Large intestine (tissue), 12 donors: ENCODE measurements at places on chromosomes 7 and 10.

GRCh38 chr7:55100544-55101327 lies 81.9 kb downstream of the EGFR start:
- DNase-seq: no peak

- DNase-seq: no peak
Observed at GRCh38 chr10:43939939-43940820, 291.5 kb upstream of the ZNF32 start.

- DNase-seq: no peak
Observed at GRCh38 chr10:72318418-72319262, 36.1 kb downstream of the DNAJB12 start.

DNA sequence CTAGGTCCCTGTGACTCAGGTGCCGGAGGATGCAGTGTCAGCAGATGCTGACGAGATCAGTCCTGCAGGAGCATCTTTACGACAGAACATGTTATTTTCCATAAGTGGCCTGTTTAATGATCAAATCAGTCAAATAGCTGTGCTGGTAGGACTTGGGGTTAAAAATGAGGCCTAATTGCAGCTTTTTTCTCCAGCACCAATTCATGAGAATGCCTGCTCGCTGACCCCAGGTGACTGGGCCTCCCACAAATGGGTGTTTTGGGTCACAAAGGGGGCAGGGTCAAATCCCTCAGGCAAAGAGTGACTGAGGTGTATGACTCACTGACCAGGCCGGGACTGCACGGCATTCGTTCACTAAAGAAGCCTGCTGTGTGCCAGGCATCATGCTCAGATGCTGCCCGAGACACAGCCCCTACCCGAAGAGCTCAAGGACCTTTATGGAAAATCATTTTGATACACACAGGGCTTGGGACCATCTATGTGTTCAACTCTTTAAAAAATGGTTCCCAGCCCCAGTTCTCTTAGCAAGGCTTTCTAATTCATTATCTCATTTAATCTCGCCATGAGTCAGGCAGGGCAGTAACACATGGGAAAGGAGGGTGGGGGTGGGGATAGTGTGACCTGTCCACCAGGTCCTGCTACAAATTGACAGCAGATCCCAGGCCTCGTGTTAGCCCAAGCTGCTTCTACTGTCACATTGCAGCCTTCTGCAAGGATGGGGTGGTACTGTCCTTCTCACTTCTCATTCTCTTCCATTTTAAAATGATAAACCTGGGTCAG lies 21.1 kb downstream of the ZNF775 start:
- DNase-seq: no peak

DNA sequence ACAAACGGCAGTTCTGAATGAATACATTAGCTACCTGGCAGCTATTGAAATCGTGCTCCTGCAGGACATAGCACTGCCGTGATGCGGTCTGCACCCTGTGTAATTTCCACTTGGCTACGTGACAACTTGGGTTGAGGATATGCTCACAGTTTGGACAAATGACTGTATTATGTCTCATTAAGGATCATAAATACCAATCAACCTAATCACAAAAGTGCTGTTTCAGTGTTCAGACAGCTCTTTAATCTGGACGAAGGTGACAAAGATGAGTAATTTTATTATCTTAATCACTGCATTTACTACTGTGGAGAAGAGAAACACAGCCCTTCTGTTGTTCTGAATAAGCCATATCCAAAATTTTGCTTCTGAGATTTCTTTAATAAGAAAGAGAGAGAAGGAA lies 210.8 kb upstream of the PFKP start:
- no peak for DNase-seq

DNA sequence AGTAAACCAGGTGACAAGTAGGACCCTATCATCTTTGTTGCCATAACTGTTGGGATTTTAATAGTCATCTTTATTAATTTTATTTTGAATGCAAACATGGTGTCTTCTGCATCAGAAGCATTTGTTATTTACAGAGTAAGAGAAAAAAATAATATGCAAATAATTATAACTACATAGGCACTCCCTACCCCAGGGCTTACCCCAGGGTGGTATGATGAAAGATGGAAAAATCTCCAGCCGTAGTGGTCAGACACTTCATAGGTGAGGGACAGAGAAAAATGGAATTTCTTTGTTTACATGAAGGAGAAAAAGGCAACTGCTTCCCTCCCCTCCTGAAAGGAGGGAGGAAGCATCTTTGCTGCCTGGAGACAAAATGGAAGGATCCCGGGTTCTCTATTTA lies 29.7 kb downstream of the STOX1 start:
- DNase-seq: no peak

DNA sequence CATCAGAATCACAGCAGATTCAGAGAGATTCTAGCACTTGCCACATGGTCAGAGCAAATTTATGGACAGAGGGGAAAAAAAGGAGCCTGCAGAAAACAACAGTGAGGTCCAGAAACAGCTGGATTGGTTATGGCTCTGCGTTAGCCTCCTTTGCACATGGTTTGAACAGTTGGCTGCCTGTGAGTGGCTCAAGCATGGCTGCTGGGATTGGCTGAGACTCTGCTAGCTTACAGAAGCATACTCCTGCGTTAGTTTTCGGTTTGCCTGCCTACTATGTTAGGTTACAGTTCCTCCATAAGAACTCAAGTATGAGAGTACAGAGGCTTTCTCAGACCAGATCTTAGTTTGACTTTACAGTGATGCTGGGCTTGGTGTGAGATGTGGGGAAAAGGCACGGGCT lies 80.7 kb upstream of the WDR11 start:
- DNase-seq: no peak

GRCh38 chr10:30383356-30383755 lies 34.3 kb upstream of the MTPAP start:
- no peak for DNase-seq

GRCh38 chr10:6490614-6491013 lies 89.5 kb downstream of the PRKCQ start:
- no peak for DNase-seq

- DNase-seq: no peak
Observed at GRCh38 chr7:19404912-19405329, 259.7 kb upstream of the FERD3L start.

- no peak for DNase-seq
Observed at GRCh38 chr10:123236126-123236525, 81.9 kb downstream of the BUB3 start.

DNA sequence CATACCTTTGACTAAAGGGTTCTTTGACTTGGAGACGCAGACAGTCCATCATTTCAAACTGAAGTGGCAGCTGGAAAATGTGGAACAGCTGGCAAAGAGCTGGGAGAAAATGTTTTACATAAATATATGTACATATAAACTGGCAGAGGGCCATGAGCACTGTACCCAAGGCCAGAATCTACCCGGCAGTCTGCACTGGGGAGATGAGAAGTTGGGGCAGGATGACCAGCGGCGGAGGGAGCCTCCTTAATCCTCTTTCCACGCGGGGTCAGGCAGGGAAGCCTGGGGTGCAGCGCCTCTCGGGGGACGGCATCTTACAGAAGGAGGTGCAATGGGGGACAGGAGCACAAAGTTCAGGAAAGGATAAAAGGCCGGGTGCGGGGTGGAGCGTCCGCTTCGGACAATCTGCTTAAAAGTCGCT lies 1.3 kb downstream of the GLI3 start:
- peak; percentile 14 for DNase-seq

- DNase-seq: no peak
Observed at GRCh38 chr10:61918140-61918539, 16.6 kb downstream of the ARID5B start.

DNA sequence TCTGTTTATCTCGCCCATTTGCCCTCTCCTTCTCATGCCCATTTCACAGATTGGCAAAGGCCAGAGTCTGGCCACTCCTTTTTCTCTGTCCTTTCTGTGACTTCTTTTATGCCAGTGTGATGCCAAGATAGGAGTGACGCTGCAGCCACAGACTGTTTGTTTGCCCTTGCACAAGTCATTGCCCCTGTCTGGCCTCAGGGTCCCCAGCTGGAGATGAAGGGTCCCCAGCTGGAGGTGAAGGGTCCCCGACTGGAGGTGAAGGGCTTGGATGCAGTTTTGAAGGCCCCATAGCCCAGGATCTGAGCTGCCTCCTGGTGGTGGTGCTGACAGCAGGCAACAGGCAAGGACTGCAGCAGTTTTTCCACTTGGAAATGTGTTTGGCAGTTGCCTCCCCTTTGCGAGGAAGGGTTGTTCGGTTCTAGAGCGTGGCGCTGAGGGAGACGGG lies 50.8 kb upstream of the SLC29A3 start:
- no peak for DNase-seq

- no peak for DNase-seq
Observed at GRCh38 chr7:133359449-133359848, 106.6 kb downstream of the EXOC4 start.

DNA sequence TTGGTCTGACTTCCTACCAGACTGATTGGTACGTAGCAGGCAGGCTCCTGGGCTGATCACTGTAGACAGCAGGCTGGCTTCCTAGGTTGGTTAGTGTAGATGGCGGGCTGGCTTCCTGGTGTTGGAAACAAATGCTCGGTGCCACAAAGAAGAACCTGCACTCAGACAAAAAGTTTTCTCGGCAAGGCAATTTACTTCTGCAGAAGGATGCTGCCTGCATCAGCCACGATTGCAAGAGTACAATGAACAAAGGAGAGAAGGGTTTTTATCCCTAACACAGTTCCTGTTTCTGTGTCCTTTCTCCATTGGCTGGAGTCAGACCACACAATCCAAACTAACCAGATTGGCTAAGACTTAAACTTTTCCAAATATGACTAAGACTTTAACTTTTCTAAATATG lies 123.6 kb upstream of the PPP2R2D start:
- no peak for DNase-seq

- no peak for DNase-seq
Observed at GRCh38 chr10:14116021-14116420, 214.7 kb downstream of the FRMD4A start.

GRCh38 chr10:28211759-28212158 lies 91.1 kb downstream of the MPP7 start:
- DNase-seq: no peak

GRCh38 chr10:95350219-95350829 lies 59.5 kb upstream of the PDLIM1 start:
- DNase-seq: no peak

- DNase-seq: peak; percentile 72
Observed at GRCh38 chr7:151687523-151688235, 168.0 kb upstream of the RHEB start.

DNA sequence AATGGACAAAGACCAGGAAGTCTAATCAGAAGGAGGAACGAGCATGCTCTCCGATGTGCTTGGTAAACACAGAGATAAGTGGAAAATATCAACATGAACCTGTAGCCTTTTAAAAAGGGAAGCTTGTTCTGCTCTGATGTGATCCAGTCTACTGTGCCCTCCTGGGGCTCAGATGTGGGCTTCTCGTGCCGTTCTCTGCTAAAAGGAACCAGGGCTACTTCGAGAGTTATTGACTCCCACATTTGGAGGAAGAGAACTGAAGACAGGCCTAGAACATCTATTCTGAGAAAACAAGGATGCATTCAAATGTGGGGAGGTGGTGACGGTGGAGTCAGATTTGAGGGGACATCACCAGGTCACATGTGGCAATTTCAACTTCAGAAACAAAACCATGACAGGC lies 325.4 kb downstream of the GLRX3 start:
- no peak for DNase-seq

- DNase-seq: no peak
Observed at GRCh38 chr10:132311338-132311939, 3.7 kb upstream of the STK32C start.

DNA sequence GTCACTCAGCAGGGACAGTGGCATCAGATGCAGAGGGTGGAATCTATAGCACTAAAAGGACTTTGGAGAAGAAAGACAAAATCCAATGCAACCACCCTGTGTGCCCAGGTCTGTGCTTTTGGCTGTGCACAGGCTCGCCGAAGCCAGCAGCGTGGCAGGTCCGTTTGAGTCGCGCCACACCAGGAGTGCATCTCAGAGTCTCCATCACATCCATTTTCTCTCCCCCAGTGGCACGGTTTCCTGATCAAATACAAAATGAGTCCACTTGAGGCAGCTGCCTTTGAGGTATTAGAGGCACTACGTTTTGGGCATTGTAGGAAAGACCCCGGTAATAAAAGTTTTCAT lies 23.4 kb upstream of the PROSER2 start:
- DNase-seq: no peak

DNA sequence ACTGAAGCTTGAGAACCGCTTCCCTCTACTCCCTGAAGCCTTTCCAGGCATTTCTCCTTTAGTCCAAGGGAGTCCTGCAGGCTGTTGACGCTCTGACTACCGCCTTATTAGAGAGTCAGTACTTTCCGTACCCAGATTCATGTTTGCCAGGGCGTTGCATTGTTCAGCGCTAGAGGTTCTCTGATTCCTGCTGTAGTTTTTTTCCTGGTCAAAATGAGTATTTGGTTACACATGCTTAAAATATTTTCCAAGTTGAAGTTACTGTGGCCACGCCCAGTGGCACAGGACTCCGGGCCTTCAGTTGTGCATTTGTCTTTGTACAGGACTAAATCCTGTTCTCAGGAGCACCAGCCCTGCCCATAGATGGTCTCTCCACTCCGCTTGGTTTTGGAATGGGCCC lies 7.9 kb downstream of the MTURN start:
- DNase-seq: no peak

DNA sequence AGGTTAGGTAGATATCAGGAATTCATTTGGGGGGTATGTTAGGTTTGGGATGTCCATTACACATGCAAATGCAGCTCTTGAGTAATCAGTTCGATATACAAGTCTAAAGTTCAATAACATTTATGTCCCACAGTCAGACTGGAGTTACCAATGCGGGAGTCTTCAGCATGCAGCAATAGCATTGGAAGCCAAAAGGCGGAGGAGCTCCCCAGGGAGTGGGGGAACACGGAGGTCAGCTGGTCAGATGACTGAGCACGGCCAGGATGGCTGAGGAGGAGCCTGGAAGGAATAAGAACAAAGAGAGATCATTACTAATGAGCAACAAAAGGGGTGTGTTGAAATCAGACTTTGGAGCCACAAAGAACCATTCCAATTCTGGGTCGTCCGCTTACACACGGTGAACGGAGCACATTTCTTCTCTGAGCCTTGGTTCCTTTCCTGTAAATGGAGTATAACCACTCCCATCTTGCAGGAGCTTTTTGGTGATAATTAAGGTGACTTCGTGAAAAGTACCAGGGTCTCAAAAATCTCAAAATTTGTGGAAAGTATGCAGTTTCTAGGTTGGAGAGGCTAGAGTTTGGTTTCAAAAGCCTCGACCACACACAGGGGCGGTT lies 478 bp upstream of the ZNF22 start:
- DNase-seq: peak; percentile 68

GRCh38 chr7:75931680-75932079 lies 16.7 kb downstream of the POR start:
- DNase-seq: no peak

GRCh38 chr7:26500749-26501352 lies 209.2 kb downstream of the SNX10 start:
- no peak for DNase-seq

GRCh38 chr10:102122450-102122849 lies 2.3 kb upstream of the LDB1 start:
- DNase-seq: no peak

DNA sequence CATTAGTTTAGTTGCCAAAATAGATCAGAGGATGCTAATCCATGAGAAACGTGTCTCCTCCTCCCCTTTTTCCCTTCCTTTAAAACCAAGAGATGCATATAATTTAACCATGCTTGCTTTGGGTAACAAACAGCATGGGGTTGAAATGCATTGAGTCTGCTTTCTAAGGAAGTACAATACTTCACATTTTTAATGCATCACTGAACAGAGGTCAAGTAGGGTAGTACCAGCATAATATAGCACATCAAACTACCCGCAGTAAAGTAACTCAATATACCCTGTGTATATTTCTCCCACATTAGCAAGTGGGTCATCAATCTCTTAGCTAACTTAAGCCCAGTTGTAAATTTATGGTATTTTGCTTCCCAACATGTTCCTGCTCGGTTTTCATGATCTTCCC lies 239.3 kb upstream of the SEMA3C start:
- DNase-seq: no peak

- no peak for DNase-seq
Observed at GRCh38 chr7:99143521-99143852, 421 bp downstream of the SMURF1 start.
